ENCODE measurements at places on chromosomes 2 and 18.

GRCh38 chr2:177767768-177768167, 304.8 kb downstream of the PDE11A start:
- no peak for DNase-seq

DNA sequence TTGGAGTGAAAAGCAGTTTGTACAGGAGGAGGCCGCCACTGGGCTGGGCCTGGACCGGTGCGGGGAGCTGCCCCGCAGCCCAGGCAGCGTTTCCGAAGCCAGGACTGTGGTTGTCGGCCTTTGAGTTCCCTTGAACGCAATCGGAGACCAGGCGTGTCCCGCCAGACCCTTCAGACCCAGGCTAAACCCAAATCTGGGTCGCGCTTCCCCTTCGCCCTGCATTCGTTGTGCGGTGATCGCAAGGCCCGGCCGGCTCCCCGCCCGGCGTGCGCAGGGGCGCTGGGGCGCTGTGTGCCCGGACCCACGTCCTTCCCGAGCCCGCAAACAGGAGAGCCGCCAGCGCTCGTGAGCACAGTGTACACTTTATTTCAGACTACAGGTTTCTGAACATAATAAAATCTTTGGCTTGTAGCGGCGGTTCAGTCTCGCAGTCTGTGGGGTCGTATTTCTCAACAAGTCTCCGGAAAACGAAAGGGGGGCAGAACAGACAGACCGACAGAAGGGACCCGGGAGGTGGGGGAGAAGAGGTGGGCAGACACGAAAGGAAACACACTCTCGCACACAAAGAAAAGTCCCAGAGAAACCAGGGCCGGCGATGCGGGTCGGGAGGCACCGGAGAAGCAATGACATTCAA, 5.5 kb downstream of the EN1 start:
- DNase-seq, result no peak

GRCh38 chr18:64618390-64618789, 469.5 kb upstream of the LINC00305 start:
- DNase-seq, result no peak

DNA sequence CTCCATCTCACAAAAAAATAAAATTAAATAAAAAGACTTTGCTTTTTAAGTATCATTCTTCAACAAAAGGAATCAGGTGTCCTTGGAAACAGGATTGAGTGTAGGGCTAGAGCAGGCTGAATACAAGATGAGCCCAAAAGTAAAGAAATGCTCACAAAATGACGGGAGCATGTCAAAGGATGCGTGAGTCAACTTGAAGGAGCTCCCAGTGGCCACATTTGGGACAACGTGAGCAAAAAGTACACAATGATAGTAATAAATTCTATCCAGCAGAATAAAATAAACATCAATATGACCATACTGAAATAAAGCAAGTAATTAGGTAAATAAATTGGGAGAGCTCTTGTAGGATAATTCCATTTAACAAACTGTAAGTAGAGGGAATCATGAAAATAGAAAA, 220.7 kb downstream of the PHLPP1 start:
- no peak for DNase-seq

- DNase-seq, result no peak
Observed at GRCh38 chr18:477565-477964, 22.9 kb downstream of the COLEC12 start.

DNA sequence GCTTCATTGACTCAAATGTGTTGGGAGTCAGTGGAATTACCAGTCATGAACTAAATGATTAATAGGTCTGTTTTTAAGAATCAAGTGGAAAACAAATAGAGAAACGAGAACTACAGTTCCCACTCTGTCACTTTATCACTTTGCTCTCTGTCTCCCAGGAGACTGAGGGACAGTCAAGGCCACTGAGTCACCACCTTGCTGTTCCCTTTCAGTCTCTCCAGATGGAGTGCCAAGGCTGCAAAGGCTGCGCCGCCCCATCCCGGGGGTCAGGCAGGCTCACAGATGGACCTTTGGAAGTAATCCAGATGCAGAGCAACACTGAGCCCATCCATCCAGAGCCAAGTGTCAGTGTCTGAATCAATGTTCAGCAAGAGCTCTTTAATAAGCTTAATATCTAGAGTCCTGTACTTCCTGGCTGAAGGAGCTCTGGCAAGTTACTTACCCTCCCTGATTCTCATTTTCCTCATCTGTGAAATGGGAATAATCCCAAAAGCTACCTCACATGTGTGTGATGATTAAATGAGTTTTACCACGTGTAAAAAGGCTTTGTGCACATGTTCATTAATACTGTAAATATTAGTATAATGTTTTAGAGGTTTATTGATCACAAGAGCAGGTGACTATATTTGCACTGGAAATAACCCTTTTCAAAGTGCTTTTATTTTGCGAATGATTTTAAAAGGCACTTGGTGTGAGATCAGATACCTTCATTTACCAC, 43.0 kb upstream of the EFEMP1 start:
- no peak for DNase-seq

DNA sequence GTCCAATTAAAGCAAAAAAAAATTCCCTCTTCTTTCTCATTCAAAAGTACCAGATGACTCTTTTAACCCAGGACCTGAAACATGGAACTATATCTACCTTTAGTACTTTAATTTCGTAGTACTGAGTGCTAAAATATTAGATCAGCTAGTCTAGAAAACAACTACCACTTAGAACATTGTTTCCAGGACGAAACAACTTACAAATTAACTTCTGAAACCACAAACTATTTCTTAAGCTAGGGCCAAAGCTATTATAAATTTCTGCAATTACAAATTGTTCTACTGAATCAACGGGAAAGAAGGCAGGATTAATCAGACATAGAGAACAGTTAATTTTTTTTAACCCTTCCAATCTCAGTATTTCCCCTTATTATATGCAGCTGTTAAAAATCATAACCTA, 39.9 kb downstream of the DARS1 start:
- no peak for DNase-seq

GRCh38 chr2:159738509-159739390, 26.4 kb downstream of the MARCHF7 start:
- DNase-seq, result peak; percentile 20

GRCh38 chr18:34467058-34467457, 242.3 kb upstream of the NOL4 start:
- no peak for DNase-seq

Measured in LHCN-M2 (cell line).